ENCODE measurements at places on chromosomes 6 and 20. TPM values are rescaled to one million over a fixed set of nuclear protein-coding genes. Genes with fewer than 3 reads are reported as not detected.

The AGER gene
- 29.9 TPM for total RNA-seq

The PPARD gene
- 36.7 TPM for total RNA-seq

The GRM1 gene
- not detected for total RNA-seq

The HIVEP2 gene
- 22.8 TPM for total RNA-seq

The UST gene
- 0.42 TPM for total RNA-seq

The SLC44A4 gene
- total RNA-seq, result 0.39 TPM

The FAM209B gene
- total RNA-seq, result 0.45 TPM

The MAFB gene
- total RNA-seq, result not detected

The DNAH8 gene
- not detected for total RNA-seq

The TUBB2A gene
- total RNA-seq, result 3.5 TPM

The SAPCD1 gene
- total RNA-seq, result 14.3 TPM

The PHACTR3 gene
- not detected for total RNA-seq
